ENCODE measurements at places on chromosomes 12 and 14.

DNA sequence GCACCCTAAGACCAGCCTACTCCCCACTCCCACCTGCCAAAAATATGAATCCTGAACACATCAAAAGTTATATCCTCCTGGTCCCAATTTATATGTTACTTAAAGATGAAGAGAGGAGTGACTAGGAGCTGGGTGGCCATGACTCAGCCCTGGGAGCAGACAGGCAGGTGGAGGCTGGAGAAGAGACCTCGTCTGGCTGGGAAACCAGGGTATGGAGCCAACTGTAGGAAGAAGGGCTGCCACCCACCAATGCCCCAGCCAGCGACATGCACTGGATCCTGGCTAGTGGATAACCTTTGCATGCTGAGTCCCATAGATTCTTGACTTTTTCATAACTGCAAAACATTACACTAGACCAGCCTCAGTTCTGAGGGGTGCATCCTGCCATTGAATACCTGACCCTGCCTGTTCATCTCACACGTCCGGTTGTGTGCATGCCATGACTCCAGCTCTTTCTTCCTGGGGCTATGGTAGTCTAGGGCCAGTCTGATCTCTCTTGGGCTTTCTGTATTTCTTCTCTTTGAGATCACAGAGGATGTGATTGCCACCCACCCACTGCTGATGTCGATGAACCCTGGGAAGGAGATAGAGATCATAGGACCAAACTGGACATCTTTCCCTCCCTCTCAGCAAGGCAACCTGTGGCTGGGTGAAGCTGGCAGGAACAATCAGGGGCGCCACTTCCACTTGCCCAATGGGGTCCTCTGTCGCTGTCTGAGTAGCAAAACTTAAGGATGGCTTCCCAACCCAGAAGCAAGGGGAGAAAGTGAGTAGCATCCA, 69.6 kb upstream of the DDX11 start:
- no peak for DNase-seq

GRCh38 chr12:72574138-72574537, 302.0 kb downstream of the TRHDE start:
- DNase-seq = no peak

DNA sequence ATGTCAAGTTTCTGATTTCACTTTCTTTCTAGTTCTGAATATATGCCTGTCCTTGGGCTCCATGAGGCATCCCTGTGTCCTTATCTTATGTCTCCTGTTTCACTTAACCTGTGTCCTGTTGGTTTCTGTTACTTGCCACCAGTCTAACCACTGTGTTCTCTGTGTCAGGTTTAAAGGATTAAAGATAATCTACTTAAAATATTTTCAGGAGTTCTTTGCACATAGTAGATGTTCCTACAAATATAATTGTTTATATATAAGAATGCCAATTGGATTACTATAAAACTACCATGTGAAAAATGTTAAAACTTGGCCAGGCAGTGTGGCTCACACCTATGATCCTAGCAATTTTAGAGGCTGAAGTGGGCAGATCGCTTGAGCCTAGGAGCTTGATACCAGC, 406.4 kb downstream of the CCER1 start:
- no peak for DNase-seq

- DNase-seq = no peak
Measured at GRCh38 chr14:56959869-56960268, 149.6 kb upstream of the OTX2 start.

DNA sequence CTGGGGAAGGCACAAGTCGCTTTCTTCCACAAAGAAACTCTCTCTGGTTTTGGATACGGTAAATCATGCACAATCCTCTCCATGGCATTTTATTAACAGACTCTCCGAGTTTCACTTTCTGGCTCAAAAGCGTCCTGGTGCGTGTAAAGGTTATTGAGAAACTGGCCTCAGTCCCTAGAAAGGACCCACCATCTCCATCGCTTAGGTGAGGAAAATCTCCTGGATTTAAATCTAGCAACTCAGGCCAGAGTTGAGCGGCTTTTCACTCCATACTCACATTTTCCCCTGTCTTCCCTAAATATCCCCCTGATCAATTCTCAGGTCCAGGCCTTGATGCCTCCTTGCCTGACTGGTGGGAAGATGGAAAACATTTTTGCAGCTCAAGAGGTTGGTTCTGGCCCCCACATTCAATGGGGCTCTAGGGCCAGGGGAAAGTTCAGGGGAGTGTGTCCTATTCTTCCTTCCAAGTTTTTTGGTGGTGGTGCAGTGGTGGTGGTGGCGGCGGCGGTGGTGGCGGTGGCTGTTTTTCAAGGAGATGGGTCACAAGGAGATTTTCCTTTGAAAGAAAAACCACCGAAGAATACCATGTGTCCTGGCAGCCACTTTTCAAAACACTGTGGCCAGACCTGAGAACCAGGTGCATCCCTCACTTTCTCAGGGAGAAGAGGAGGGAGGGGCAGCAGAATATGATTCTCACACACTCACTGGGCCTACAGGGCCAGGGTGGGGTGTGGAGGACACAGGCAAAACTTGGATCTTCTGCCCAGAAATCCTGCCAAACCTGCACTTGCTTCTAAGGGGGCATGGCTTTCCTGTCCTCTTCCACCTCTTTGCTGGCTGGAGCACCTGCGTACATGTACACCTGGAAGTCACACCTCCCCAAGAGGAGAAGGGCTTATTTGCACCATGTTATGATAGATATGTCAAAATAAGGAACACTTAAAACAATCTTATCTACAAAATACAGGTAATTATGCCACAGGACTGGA, 46.7 kb upstream of the PNMA1 start:
- no peak for DNase-seq

GRCh38 chr12:105804591-105805265, 334.0 kb downstream of the NUAK1 start:
- no peak for DNase-seq

GRCh38 chr12:57126561-57126960, 1.7 kb upstream of the LRP1 start:
- no peak for DNase-seq

GRCh38 chr12:102350070-102350469, 130.3 kb downstream of the IGF1 start:
- DNase-seq = no peak

- no peak for DNase-seq
Measured at GRCh38 chr14:90678420-90678819, 137.8 kb downstream of the TTC7B start.

DNA sequence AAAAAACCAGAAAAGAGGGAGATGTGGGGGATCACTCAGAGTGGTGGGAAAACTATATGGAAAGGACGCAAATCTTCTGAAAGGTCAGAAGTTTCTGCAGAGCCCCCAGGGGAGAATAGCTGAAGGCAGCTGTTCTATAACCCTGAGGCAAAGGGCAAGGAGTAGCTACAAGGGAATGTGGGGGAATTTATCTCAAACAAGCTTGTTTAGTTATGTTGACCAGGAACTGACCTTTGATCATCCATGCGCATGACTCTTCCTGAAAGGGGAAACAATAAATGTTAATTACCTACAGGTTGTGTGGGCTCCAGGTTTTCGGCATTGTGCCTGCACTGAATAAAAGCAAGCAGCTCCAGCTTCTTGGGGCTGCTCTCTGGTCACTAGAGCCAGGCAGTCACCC, 968.5 kb downstream of the AACS start:
- no peak for DNase-seq

Data from foreskin keratinocyte (primary cell).